ENCODE measurements at places on chromosomes 11 and 22.
A peak's percentile ranks its signal among the peaks of the same experiment; 100 is the strongest.

DNA sequence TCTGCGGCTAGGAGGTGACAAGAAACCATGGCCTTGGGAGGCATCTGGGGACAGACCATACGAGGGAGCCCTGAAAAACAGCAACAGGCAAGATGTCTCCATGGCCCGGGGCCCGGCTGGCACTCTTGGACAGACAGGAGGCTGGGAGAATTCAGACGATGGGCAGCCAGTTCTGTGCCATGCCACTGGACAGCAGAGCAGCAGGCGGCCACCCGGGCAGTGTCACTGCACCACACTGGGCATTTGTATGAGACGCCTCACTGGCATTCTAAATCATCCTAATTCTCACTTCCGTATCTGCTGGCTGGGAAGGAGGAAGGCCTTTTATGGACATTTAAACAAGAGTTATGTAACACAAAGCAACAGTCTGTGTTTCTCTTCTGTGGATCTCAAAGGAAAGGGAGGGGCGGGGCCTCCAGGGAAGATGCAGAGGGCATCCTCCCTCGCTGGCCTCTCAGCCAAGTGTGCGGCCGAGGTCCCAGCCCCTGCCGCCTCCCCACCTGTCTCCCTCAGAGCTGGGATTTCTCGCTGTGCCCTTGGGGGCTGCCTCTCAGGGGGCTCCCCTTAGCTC lies 350.3 kb downstream of the SHANK2 start:
- DNase-seq, result no peak

DNA sequence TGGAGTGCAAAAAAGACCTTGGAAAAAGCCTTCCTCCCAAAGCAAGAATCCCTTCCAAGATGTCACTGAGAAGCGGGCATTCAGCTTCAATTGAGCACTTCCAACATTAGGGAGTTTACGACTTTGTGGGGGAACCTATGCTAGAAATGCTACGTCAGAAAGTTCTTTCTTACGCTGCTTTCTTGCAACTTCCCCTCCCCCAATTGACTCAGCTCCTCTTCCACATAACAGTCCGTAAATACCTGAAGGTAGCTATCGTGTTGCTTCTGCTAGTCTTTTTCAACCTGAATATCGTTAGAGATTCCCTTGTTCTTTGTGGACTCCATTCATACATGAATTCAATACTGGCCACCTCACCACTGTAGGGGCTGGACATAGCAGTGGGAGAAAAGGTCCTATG lies 47.0 kb downstream of the VSIG10L2 start:
- no peak for DNase-seq

- no peak for DNase-seq
Measured at GRCh38 chr11:95827696-95828095, 37.4 kb downstream of the CEP57 start.

DNA sequence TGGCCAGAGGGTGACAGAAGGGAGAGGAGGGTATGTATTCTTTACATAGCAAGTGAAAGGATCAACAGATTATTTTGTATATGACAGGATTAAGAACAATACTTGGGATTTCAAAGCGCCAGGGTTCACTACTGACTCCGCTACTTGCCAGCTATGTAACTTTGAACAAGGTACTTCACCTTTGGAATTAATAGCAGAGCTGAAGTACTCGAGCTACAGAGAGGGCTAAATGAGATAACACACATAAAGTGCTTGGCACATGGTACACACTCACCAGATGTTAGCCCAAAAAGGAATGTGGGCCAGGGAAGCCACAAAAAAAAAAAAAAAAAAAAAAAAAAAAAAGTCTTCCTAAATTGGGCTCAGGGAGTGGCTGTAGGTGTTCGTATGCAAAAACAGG lies 408.4 kb downstream of the BUD13 start:
- DNase-seq, result no peak

GRCh38 chr11:44418456-44418830 lies 108.5 kb upstream of the ALX4 start:
- no peak for DNase-seq

- no peak for DNase-seq
Measured at GRCh38 chr11:2342557-2342956, 34.6 kb upstream of the CD81 start.

- no peak for DNase-seq
Measured at GRCh38 chr11:125494561-125494960, 1.5 kb downstream of the FEZ1 start.

- DNase-seq, result no peak
Measured at GRCh38 chr11:10473371-10473770, 18.3 kb downstream of the AMPD3 start.

DNA sequence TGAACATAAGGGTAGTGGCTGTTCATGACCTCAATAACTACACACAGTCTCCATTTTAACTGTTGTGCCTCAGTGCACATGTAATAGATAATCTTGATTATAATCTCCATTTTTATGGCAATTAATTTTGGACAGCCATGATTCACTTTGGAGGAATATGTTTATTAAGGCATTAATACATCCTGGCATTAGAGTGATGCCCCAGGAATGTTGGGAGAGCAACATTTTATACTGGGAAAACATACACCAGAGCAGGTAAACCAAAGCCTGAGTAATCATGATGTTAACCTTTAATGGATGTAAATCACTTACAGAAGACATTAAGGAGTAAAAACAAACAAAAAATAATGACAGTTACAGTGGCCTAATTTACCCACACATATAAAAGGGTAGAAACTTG lies 886.3 kb upstream of the RAG2 start:
- DNase-seq, result no peak

DNA sequence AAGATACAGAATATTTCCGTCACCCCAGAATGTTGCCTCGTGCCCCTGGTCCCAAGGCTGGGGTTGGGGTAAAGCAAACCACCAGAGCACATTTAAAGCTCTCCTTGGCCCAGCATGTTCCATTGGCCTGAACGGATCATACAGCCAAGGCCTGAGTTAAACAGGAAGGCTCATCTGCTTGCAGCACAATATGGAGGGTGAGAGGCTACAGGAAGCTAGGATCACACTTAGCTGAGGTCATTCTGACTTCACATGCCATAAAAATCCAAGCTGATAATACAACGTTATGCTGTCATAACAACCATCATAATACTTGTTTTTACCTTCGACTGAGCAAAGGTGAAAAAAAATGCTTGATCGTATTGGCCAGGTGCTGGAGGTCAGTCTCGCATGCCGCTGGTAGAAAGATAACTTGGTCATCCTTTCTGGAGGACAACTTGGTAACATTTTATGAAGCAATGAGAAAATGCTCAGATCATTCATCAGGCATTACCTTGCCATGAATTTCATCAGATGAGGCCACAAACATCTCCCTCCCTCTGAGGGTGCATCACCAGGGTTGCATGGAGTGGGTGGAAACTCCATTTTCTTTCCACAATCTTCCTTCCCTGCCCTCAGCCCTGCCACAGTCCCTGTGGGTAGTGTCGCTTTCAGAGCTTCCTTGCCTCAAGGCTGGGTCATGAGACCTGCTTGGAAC lies 31.9 kb upstream of the RTL6 start:
- DNase-seq, result no peak

DNA sequence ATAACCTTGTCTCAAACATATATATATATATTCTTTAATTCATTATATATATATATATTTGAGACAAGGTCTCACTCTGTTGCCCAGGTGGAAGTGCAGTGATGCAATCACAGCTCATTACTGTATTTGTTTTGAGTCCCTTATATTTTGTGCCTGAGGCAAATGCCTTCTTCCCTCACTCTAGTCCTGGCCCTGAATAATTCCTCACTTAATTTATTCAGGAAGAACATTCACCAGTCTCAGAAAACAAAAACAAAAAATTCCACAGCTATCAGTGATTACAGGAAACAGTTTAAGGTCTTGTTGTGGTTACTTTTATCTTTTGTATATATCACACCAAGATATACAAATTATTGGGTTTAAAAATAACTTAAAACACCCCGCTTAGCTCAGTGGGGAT lies 155.7 kb downstream of the CWF19L2 start:
- DNase-seq, result no peak

- DNase-seq, result no peak
Measured at GRCh38 chr22:35292786-35293185, 6.9 kb upstream of the TOM1 start.

DNA sequence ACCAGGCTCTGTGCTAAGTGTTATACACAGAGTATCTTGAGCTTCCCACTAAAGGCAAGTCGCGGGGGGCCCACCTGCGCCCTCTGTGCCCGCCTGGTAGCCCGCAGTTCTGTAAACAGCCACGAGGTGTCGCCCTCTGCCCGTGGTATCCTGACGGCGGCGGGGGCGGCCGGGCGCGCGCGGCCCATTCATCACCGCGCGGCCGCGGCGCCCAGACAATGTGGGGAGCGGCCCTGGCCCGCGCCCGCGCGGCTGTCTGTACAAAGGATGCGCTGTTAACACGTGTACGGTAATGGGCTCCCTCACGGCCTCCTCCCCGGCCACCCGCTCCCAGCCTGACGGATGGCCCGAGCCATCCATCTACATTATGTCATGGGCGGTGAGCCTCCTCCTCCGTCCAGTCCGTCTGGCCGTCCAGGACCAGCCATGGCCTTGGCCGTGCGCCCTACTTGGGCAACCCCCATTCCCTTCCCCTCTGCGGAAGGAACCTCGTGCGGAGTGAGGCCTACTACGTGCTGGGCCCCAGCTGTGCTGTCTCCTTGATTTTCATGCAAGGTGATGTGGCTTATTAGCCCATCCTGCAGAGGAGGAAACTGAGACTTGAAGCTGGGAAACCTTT lies 99.4 kb downstream of the MIAT start:
- DNase-seq, result peak; percentile 68

DNA sequence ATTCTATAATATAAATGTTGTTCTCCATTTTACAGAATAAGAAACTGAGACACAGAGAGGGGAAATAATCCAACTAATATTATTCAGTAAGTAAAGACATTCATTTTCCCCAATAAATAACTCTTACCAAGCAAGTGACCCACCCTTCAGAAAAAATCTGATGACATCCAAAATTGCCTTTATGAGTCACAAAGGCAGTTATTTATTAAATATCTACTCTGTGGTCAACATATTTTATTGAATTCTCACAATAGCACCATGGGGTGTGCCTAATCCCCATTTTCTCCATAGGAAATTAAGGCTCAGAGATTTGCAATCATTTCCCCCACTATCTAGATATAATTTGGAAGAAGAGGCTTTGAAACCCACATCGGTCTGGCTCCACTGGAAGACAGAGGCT lies 161.5 kb upstream of the ISX start:
- DNase-seq, result no peak

- DNase-seq, result no peak
Measured at GRCh38 chr22:44217346-44217745, 36.6 kb downstream of the PARVG start.

DNA sequence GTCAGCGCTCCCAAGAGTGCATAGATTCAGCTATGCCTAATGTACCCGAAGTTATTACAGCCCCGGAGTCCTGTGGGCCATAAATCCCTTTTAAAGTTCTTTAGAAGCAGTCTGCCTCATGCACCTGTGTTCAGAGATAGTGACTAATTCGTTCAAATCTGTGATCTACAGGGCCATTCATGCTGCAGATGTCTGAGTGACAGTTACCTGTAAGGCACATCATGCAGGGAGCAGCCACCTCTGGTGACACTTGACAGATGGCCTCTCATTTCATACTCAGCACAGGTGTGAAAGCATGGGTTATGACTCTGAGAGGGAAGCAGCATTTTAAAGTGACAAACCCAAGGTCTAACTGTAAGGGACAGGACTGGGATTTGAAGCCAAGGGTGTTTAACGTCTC lies 2.4 kb upstream of the E2F8 start:
- DNase-seq, result no peak

DNA sequence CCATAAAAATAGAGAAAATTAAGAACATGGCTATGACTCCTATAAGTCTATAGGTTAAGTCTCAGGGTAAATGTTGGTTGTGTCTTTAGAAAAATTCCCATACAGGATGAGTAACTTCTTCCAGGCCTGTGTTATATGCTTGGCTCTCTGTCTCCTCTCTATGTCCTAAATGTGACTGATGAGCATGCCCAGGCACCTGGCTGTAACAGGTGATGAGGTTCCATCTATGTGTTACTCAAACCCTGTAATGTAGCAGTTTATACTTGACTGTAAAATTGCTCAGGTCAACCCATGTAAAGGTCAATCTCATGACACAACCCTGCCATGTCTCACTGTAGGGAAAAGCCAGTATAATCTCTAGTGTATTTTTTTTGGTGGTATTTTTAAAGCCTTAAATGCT lies 69.5 kb downstream of the PARVA start:
- DNase-seq, result no peak
